ENCODE measurements at places on chromosomes 3 and 15. TPM values are rescaled to one million over a fixed set of nuclear protein-coding genes. Genes with fewer than 3 reads are reported as not detected.

The CTSH gene
- total RNA-seq: 281 TPM

The IQCH gene
- total RNA-seq: 4.3 TPM

The C3orf49 gene
- not detected for total RNA-seq

The PRR20G gene
- not detected for total RNA-seq

GRCh38 chr3:8953313-8953712, 10.0 kb downstream of the RAD18 start:
- DNase-seq: no peak

- DNase-seq: no peak
Observed at GRCh38 chr3:51243924-51244323, 141.2 kb upstream of the MANF start.

DNA sequence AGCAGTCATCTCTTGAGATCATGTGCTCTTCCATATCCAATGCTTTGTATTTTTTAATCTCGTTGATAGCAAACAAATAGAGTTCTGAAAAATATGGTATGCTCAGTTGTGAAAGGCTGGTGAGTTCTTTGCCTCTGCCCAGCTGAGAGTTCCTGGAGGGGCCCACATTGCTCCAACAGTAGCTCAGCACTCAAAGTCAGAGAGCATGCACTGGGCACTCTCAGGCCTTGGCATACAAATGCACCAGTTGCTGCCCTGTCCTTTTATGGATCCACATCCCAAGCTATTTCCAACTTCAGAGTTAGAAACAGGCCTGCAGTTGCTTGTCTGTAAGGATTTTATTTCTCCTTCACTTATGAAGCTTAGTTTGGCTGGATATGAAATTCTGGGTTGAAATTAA, 181.7 kb upstream of the CHRNA7 start:
- no peak for DNase-seq

GRCh38 chr3:195196266-195196665, 74.7 kb downstream of the XXYLT1 start:
- no peak for DNase-seq

DNA sequence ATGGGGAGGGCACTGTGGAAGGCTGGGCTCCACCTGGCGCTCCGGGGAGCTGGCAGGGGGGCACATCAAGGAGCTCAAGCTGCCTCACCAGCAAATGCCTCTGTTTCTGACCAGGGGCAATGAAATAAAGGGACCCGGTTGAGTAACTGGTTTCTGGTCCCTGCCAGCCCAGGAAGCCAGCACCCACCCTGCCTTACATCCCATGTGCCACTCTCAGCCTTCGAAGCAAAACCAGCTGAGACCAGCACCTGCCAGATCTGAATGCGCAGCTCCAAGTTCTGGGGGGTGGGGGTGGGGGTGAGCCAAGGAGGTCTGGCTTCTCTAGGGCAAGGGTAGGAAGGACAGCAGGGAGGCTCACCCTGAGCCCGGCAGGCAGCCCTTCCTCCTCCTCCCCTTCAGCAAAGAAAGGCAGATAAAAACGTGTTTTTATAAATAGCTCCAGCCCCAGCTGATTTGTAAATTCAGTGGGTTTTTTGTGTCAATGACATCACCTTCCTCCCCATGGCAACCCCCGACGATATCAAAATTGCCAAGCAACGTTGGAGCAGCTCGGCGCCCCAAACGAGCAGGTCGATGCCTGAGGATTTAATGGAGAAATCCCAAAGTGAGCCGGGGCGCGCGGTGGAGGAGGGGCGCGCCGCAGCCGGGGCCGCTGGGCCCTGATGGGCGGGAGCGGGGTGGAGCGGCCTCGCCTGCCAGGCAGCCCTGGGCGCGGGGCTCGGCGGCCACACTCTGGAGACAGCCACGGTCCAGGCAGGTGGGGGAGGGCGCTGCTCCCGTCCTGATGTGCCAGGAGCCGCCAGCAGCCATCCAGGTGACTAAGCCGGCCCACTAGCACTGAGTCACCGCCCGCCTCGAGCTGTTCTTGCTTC, at the start of gene PAK6:
TSS of gene PAK6 (plus strand) at position 532 of the 872 bp plus-strand sequence. CDS start 25,723 bp downstream, outside the sequence.
- no peak for DNase-seq

DNA sequence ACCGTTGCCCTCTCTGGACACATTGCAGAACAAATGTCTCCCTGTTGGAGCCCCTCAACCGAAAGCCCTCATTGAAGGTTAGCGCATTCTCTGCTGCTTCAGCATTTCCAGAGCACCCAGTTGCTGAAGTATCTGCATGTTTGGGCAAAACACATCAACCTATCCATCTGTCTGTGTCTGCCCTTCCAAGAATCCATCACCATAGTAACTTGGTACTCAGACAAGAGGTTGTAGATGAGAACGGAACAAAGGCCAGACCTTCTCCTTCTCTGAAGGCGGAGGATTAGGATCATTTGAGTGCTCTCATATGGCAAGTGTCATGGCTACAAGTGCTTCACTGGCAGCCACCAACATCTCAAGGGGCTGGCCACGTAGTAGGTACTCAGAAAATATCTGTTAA, 23.1 kb upstream of the RHO start:
- DNase-seq: no peak

- DNase-seq: no peak
Observed at GRCh38 chr15:99450896-99451358, 114.9 kb upstream of the MEF2A start.

DNA sequence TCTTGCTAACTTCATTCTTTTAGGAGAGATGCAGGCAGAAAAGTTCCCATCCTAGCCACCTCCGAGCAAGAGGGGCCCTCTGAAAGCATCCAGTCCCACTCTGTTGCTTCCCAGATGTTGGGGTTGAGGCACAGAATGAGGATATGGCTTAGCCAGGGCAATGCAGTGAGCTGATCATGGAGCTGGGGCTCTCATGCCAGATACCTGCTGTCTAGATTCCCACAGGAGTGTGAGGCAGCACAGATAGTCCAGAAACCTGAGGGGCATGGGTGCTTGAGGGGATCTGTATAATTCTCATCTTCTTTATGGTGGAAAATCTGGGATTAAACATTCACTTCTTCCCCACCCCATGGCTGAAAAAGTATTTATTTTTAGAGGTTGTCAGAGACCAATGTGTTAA, 1.2 kb downstream of the SLC22A13 start:
- no peak for DNase-seq

All from SK-MEL-5 (cell line).